ENCODE measurements at places on chromosomes 4 and X. TPM values are rescaled to one million over a fixed set of nuclear protein-coding genes. Genes with fewer than 3 reads are reported as not detected.

- H3K27me3 ChIP-seq: no peaks in the 10 kb centered on the region
- no peak overlapping the region for H3K27ac ChIP-seq
- H3K36me3 ChIP-seq: peaks cover 36% of the 10 kb centered on the region
- H3K4me3 ChIP-seq: no peak overlapping the region
Observed at GRCh38 chr4:15010038-15010585, 7.8 kb downstream of the CPEB2 start.

DNA sequence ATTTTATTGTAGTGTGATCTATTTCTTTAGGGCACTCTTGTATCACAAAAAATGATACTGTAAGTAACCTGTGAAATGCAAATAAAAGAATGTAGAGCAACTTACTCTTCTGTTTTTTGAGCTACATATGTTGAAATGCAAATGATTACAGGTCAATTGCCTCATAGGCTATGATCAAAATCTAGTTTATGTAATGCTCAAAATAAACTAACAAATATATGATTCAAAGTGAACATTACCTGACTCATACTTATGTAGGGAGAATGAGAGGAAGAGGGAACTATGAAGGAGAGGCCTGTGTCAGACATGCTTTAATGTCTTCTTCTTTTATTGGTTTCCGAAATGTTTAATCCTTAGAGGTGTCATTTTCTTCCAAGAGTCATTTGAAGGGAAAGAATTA lies 5.0 kb upstream of the RPS6KA3 start:
- H3K27ac ChIP-seq: no peak overlapping the region
- H3K27me3 ChIP-seq: peaks cover 3% of the 10 kb centered on the region
- H3K4me1 ChIP-seq: peaks cover 3% of the 10 kb centered on the region
- H3K36me3 ChIP-seq: no peaks in the 10 kb centered on the region

DNA sequence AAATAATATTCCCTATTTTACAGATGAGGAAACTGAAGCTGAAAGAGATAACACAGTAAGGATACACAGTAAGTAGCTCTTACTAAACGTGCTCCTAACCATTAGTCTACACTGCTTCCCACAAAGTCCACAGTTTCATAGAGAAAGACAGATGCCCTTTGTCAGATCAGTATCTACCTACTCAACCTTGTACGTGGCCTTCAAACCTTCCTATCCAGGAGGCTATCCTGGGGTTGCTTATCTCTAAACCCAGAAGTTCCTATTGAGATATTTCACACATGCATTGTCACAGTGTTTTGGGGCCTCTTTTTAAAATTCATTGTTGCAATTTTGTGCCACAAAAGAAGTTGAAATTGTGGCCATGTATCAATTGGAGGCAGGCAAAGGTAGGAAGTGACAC lies 208.0 kb downstream of the ENOX2 start:
- no peak for DNase-seq
- no peaks in the 10 kb centered on the region for H3K36me3 ChIP-seq
- no peak overlapping the region for H3K4me3 ChIP-seq
- no peaks in the 10 kb centered on the region for H3K27me3 ChIP-seq

Gene IQCM
- not detected for polyA plus RNA-seq

- H3K4me3 ChIP-seq: no peak overlapping the region
- no peaks in the 10 kb centered on the region for H3K36me3 ChIP-seq
- no peaks in the 10 kb centered on the region for H3K27me3 ChIP-seq
- DNase-seq: no peak
Observed at GRCh38 chr4:69589884-69590283, 49.6 kb downstream of the UGT2A2 start.

- H3K36me3 ChIP-seq: no peaks in the 10 kb centered on the region
- no peak overlapping the region for H3K4me3 ChIP-seq
- H3K27me3 ChIP-seq: no peaks in the 10 kb centered on the region
- H3K27ac ChIP-seq: no peak overlapping the region
- no peak for DNase-seq
Observed at GRCh38 chrX:14738643-14739042, 134.2 kb downstream of the FANCB start.

GRCh38 chr4:142818476-142818875 lies 27.6 kb downstream of the INPP4B start:
- peaks cover 4% of the 10 kb centered on the region for H3K4me1 ChIP-seq
- no peak overlapping the region for H3K27ac ChIP-seq
- H3K36me3 ChIP-seq: no peaks in the 10 kb centered on the region
- DNase-seq: no peak

DNA sequence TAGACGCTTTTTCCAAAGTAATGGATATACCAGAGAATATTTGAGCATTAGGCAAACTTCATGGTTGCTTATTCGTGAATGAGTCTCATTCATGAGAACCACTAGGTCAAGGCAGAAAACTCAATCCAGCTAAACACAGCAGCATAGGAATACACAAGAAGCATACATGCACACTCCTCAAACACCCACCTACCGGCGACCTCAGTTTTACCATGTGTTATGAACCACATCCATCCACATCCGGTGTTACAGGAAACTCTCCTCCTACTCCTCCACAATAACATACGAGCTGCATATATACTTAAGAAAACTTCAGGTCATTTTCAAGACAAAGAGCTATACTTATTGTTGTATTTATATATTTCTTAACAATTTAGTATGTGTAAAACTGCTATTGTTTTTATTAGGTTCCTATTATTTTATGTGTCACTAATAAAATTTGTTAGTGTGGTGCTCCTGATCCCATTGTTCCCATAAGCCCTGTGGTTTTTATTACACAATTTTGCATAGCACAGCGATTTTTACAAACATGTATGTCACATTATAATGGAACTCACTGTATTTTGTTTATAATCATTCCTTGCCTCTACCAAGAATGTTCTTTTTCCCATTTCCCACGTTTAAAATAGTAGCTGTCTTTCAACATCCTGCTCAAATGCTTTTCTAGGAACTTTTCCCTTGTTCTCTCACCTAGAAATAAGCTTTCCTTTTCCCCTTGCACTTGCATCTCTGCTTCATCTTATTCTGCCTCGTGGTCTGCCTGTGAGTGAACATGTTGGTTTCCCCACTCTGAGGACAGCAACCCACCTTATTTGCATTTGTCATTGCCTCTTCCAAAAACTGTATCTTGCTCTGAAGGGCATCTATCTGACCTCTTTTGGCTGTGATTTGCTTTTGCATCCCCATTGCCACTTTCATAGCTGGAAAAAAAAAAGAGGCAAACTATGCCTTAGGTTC lies 48.3 kb downstream of the STBD1 start:
- H3K4me1 ChIP-seq: no peaks in the 10 kb centered on the region
- H3K27me3 ChIP-seq: no peaks in the 10 kb centered on the region
- no peak overlapping the region for H3K27ac ChIP-seq
- H3K4me3 ChIP-seq: no peak overlapping the region
- H3K36me3 ChIP-seq: no peaks in the 10 kb centered on the region

DNA sequence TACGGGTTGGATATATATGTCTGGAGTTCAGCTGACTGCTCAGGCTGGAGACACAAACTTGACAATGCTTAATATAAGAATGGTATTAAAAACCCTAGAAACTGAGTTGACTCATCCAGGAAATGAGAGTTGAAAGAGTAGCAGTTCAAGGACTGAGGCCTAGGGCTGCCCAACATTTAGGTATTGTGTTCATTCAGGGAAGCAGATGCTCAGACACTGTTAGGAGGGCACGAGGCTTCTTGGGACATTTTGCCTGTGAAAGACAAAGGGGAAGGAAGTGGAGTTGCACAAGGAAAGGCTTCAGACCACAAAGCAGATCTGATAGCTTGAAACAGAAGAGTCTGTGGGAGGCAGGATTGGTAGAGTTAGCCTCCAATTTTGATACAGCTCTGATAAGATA lies 52.0 kb upstream of the HS3ST1 start:
- H3K4me1 ChIP-seq: peaks cover 37% of the 10 kb centered on the region
- no peaks in the 10 kb centered on the region for H3K36me3 ChIP-seq
- peak overlapping the region; percentile 87 for H3K27ac ChIP-seq
- no peak overlapping the region for H3K4me3 ChIP-seq
- peak; percentile 98 for DNase-seq

Gene PPP4R3C
- polyA plus RNA-seq: not detected

Gene CCDC120
- polyA plus RNA-seq: not detected

DNA sequence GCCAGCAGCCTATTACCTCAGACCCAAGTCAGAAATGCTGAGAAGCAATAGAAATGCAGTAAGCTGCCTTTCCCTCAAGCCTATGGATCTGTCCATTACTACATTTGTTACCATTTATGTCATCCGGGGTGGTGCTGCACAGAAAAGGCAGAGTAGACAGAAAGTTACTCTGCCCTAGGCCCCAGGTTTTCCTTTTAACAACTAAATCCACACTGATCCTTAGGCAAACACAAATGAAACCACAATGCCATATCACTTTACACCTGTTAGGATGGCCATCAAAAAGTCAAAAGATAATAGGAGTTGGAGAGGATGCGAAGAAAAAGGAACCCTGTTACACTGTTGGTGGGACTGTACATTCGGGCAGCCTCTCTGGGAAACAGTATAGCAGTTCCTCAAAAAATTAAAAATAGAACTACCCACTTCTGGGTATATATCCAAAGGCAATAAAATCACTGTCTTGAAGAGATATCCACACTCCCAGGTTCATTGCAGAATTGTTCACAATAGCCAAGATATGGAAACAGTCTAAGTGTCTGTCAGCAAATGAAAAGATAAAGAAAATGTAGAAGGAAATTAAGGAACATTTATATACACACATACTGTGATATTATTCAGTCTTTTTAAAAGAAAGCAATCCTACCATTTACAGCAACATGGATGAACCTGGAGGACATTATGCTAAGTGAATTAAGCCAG lies 186.3 kb downstream of the NWD2 start:
- H3K4me1 ChIP-seq: no peaks in the 10 kb centered on the region
- no peaks in the 10 kb centered on the region for H3K27me3 ChIP-seq
- H3K36me3 ChIP-seq: no peaks in the 10 kb centered on the region
- DNase-seq: no peak
- no peak overlapping the region for H3K27ac ChIP-seq
- no peak overlapping the region for H3K4me3 ChIP-seq

DNA sequence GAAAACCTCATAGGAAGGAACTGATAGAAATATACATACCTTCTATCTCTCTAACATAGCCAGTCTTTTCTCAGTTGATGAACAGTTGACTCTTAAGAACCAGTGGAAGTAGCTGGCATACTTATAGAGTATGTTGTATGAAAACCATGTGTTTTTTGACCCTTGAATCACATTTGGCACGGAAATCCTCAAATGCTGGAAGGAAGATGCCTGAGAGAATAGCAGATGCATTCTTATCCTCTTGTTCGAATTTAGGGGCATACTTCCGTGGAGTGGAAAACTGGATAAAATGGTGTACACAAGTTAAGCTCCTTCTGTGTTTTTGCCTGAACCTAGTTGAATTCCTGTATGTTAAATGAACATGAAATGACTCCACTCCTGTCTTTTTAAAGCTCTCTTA lies 145.5 kb downstream of the PCDH7 start:
- no peak overlapping the region for H3K27ac ChIP-seq
- no peaks in the 10 kb centered on the region for H3K36me3 ChIP-seq
- no peak for DNase-seq
- H3K4me3 ChIP-seq: no peak overlapping the region
- no peaks in the 10 kb centered on the region for H3K4me1 ChIP-seq

- H3K27me3 ChIP-seq: no peaks in the 10 kb centered on the region
- no peak overlapping the region for H3K4me3 ChIP-seq
- H3K4me1 ChIP-seq: no peaks in the 10 kb centered on the region
Observed at GRCh38 chr4:127410644-127411043, 222.1 kb upstream of the INTU start.

Gene RIPPLY1
- not detected for polyA plus RNA-seq

DNA sequence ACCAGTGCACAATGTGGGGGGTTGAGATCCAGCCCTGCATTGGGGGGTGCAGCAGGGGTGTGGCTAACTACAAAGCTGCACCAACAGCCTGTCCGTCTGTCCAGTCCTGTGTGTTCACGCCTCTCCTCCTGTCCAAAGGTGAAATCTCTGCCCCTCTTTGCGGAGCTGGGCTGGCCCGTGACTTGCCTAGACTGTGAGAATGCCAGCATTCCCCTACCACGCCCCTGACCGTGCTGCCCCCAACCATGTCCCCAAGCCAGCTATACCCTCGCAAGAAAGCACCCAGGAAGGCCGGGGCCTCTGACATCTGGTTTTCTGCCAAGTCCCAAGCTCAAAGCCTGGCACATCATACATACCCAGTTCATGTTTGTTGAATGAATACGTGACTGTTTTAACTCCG lies 19.2 kb downstream of the ZFYVE28 start:
- H3K36me3 ChIP-seq: no peaks in the 10 kb centered on the region
- H3K4me3 ChIP-seq: no peak overlapping the region
- no peaks in the 10 kb centered on the region for H3K27me3 ChIP-seq
- no peak for DNase-seq
- peaks cover 5% of the 10 kb centered on the region for H3K4me1 ChIP-seq

DNA sequence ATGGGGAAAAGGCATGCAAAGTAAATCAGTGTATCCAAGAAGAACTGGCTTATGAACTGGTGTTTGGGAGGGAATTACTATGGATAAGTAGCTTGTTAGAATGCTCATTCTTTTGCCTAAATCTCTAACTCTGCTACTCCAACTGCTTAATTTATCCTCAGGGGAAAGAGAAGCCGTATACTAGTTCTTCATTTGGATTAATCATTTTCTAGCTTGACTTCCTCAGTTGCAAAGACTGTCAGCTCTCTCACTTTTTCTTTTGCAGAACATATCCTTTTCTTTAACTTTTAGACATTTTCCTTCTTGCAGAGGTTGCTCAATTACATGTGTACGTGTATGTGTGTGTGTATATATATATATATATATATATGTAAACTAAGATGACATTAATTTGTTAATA lies 21.9 kb downstream of the GPRIN3 start:
- H3K36me3 ChIP-seq: no peaks in the 10 kb centered on the region
- no peaks in the 10 kb centered on the region for H3K27me3 ChIP-seq
- no peak overlapping the region for H3K4me3 ChIP-seq

DNA sequence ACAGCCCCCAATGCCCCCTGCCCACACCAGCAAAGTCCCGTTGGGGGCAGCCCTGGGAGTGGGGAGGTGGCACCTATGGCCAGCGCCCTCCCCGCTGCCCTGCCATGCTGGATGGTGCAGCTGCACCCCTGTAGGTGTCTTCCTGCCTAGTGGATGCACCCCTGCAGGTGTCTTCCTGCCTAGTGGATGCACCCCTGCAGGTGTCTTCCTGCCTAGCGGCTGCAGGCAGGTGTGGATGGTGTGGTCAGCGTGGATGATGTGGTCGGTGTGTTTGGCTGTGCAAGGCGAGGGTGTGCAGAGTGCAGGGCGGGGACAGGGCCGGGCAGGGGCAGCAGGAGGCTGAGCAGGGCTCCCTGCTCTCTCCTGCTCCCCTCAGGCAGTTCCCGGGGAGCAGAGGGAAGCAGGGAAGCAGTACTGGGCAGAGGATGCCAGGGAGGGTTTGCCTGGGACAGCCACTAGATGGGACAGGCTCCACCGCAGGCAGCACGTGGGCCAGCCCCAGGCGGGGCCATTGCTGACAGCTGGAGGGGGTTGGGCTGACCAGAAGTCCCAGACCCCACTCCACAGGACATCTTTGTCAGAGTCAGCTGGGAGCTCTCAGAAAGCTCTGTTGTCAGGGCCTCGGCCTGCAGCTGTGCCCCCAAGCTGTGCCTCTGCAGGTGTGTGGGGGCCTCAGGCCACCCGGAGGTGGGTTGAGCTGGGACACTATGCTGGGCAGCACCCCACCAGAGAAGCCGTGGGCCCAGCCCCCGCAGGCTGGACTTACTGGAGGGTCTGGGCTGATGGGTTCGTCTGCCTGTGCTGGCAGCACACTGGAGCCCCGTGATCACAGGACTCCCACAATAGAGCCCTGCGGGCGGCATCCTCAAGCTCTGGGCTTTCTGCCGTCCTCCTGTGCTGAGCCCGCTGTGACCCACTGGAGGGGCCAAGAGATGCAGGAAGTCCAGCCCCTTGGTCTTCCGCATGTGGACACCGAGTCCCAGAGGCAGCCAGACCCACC lies 23.7 kb downstream of the DOK7 start:
- no peak for DNase-seq
- H3K27me3 ChIP-seq: no peaks in the 10 kb centered on the region
- H3K27ac ChIP-seq: no peak overlapping the region
- no peak overlapping the region for H3K4me3 ChIP-seq
- peaks cover 10% of the 10 kb centered on the region for H3K4me1 ChIP-seq

Gene SSX4B
- polyA plus RNA-seq: not detected
